ENCODE measurements at places on chromosomes 4 and X.

- DNase-seq: no peak
Observed at GRCh38 chr4:41044165-41044564, 170.2 kb downstream of the APBB2 start.

DNA sequence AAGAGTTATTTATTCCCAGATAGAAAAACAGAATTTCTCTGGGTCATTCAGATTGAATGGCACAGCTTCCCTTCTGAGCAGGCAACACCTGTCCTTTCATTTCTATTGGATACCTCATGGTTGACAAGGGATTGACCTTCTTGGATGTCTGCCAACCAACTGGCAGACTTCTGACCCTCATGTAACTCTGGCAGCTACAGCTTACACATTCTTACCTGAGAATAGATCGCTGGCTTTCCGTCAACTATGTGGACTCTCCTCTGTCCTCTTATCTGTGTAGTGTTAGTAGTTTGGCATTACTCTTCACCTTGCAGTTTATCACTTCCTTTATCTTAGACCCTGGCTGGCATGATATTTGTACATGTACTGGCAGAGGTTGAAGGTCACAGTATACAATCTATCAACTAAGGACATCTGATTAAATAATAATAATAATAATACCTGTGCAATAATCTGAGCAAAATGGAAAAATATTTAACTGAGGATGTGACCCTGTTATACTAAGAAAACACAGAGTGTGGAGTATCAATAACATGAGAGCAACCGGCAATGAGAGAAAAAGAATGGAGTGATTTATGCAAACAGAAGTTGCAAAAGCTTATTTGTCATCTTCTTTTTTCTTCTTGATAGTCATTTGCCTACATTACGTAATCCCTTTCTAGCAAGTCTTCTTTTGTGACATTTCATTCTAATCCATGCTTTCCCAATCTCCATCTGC is 1118.2 kb downstream of the ARAP2 start:
- no peak for DNase-seq

DNA sequence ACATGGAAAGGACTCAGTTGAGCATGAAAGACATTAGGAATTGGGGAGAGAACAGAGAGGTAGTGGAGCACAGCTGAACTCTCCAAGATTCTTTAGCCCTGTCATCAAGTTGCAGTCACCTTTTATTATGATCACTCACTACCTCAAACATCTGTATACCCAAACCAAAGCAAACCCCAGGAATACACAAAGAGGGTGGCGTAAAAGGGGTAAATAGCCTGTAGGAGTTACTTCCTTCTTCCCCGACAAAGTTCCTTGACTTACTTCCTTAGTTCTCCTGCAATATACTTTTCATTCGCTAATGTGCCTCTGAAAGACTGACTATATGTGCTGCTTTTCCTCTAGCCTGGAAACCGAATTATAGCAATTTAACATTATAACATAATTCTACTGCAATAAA is 159.9 kb downstream of the SPRY1 start:
- no peak for DNase-seq

GRCh38 chr4:44861756-44862155 is 135.4 kb upstream of the GNPDA2 start:
- no peak for DNase-seq

GRCh38 chr4:82268050-82268825 is 105.6 kb downstream of the HNRNPD start:
- DNase-seq: peak; percentile 61

DNA sequence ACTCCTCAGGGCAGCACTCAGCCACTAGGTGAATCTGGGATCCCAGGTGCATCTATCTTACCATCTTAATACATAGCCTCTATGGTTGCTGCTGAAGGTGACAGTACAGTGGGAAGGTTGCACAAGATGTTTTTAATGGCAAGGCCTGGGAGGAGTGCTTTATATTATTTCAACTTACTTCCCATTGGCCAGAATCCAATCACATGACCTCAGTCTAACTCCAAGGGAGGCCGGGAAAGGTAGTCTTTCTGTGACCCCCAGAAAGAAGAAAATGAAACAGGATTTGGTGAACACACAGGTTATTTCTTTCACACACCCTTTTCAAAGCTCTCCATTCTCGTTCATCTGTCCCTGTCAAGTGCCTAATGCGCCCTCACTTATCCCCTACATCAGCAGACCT is 189.1 kb upstream of the ATP6AP2 start:
- no peak for DNase-seq

DNA sequence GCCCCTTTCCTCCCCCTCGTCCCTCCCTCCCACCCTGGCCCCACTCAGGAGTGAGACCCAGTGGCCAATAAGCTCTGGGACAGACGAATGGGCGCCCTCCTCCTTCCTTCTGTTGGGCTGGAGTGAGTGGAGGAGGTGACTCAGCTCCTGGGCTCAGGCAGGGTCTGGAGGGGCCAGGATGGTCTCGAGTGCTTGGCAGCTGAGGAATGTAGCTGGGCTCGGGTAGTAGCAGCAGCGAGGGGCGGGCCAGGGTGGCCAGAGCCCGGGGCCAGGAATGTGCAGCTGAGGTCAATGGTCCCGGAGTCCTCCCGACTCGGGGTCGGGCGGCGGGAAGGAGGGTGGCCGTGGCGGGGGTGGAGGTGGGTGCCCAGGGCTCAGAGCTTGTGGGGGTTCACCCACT is 15.0 kb downstream of the G6PD start:
- DNase-seq: no peak

- DNase-seq: no peak
Observed at GRCh38 chr4:184848510-184848909, 22.7 kb upstream of the ACSL1 start.

- DNase-seq: no peak
Observed at GRCh38 chrX:9659571-9660195, 106.0 kb downstream of the GPR143 start.

DNA sequence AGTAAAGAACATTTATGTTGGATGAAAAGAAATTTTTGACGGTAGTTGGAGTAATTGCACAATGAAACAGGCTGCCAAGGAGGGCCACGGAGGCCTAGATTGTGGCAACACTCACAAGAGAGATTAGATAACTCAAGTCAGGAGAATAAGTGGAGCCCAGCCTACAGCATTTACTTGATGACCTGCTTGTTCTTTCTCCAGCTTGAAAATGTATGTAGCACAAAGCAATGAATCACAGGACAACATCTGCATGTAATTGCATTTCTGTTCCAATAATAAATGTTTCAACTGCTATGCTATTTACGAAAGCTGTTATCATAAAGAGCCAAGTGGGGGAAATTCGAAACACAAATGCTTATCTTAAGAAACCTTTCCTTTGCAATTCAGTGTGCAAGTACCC is 221.2 kb upstream of the MID1 start:
- no peak for DNase-seq

DNA sequence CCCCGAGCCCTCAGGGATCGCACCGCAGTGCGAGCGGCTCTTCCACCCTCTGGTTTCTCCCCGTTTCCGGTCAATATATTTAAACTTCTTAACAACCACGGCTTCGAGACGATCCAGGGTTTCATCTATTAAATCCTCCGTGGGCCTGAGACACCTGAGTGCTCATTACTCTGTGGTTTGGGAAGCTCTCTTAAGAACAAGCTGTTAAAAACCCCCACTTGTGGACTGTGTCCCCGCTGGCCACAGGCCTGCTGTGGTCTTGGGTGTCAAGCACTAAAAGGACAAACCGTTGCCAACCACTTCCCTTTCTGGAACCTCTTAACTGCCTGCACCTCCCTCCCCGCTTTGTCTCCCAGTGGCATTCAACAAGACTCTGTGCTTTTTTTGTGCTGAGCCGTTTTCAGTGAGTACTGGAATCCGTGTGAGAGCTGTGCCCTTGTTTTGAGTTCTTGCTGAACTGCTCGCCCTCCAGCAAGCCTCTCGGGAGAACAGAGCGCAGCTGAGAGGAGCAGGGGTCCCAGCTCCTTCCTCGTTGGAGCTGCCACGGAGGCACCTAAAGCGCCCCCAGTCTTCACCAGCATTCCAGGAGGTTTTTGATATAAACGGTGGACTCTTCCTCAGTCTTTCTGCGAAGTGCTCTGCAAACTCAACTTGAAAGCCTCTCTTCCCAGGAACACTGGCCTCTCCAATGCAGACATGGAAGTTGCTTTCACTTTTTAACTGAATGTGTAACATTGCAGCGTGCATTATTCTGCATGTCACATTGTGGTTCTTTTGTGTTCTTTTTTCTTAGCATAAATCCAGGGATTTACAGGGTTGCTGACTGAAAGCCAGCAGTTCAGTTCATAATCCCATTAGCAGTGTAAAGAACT is 691 bp upstream of the IGFBP7 start:
- DNase-seq: peak; percentile 14

- no peak for DNase-seq
Observed at GRCh38 chr4:4655901-4656300, 114.1 kb upstream of the STX18 start.

DNA sequence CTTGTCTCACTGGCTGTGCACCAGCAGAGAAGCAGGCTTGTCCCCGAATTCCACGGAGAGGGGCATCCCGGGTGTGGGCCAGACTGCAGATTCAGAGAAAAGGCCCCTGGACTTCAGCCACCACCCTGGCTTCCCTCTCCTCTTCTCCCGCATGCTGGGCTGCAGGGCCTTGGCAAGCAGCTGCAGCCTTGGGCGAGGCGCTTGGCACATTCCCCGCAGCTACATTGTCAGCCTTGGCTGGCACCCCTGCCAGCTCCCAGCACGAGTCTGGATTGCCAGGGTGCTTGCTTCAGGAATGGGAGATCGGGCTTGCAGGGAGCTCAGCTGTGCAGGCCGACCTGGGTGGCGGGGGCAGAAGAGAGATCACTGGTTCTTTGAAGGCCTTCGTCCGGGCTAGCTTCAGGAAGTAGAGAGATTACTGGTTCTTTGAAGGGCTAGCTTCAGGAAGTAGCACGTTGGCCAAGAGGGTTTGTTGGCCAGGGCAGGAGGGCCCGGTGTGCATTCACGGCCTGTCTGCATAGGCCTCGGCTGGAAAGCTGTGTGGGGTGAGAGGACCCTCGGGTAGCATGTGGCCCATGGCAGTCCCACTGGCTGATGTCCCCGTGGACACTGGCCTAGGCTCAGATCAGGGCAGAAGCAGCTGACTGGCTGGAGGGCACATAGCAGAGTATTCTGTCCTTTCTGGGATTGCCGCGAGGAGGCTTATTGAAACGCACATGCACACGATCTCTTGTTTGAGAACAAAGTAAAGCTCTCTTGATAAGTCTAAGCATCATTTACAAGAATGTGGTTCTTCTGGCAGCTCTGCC is 2.7 kb downstream of the ABCD1 start:
- DNase-seq: no peak

DNA sequence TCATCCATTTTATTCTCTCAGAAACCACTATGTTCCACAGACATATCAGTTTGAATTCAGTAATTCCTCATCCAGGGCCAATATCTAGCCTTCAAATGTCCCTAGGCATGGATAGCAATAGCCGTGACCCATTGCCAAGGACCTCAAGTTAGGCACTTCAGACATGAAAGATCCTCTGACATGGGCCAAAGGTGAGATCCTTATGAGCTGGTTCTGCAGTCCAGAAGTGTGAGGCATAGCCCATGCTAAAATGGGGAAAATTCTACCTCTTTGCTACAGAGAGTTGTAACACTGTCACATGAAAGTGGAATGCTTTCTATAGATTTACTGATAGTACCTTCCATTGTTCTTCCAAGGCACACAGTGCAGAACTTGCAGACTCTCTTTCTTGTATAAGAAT is 349.7 kb upstream of the GALNT7 start:
- DNase-seq: no peak

- DNase-seq: no peak
Observed at GRCh38 chr4:128639541-128640270, 169.8 kb upstream of the JADE1 start.

DNA sequence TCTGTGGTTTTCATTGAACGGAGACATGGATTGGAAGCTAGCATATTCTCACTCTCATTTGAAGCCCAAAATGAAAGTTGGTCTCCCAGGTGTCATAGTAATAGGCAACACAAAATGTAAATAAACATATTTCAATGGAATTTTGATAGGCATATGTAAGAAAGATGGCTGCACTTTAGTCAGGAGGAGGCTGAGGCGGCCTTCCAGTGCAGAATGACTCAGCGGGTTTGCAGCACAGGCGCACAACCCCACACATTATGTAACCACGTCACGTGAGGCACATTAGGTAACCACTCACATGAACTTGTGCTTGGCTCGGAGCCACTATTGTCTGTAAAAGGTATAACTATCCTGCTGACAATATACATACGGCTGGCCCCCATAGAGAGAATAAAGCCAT is 381.7 kb downstream of the GPAT3 start:
- no peak for DNase-seq

DNA sequence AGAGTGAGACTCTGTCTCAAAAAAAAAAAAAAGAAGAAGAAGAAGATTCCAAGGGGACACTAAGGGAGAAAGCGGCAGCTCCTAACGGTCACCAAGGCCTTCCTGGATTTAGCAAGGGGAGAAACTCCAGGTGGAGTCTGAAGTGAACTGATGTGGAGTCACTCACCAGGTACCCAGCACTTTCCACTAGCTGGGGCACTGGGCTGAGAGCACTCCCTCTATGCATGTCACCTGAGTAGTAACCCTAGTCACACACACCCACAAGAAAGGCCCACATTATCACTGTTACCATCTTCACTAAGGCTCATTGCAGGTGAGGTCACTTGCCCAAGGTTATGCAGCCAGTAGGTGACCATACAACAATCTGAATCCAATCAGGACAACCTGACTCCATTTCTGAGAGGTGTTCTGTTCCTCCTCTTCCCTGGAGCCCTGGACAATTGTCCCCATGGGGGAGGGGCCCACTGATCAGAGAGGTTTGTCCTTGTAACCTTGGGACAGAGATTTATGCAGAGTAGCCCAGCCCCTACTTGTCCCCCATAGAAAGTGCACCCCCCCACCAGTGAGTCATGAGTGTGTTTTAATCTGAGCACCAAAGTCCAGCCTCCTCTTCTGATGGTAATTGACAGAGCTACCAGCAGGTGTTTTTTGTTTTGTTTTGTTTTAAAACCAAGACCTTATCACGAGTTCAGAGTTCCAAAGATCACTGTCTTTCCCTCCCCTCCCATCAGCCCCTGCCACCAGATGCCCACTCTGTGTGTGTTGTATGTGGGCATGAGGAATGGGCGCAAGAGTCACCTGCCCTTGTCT is 5.9 kb upstream of the SASH3 start:
- DNase-seq: no peak

DNA sequence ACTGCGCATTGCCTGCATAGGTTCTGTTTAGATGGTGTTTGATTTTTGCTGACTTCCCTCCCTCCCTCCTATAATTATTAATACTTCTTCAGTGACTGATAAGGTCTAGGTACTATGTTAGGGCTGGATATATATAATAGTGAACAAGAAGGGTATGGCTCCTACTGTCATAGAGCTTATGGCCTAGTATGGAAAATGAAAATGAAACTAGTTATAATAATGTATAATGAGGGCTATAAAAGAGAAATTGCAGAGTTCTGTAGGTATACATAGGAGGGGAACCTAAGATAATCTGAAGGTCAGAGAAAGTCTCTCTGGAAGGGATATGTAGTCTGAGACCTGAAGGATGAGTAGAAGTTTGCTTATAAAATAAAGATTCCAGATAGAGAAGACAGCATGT is 102.1 kb downstream of the DCK start:
- DNase-seq: no peak

- DNase-seq: no peak
Observed at GRCh38 chr4:138565576-138565975, 323.4 kb upstream of the SLC7A11 start.

GRCh38 chrX:151178746-151179145 is 2.4 kb downstream of the GPR50 start:
- no peak for DNase-seq

Data from NCI-H1694 treated with DMSO at 0.1 percent for 48 hours (cell line).